ENCODE measurements at places on chromosomes 3 and 15. TPM values are rescaled to one million over a fixed set of nuclear protein-coding genes. Genes with fewer than 3 reads are reported as not detected.

Gene CCR4
- not detected for total RNA-seq

Gene PTPRG
- 21.1 TPM for total RNA-seq

Gene RNF13
- 63.6 TPM for total RNA-seq

Gene PRSS50
- not detected for total RNA-seq

Gene SH2D7
- total RNA-seq, result not detected

Gene SYNPR
- total RNA-seq, result not detected

Gene SLC24A5
- not detected for total RNA-seq

Gene MKRN3
- total RNA-seq, result 0.25 TPM

Gene TRAIP
- 1.0 TPM for total RNA-seq

Gene VEPH1
- total RNA-seq, result not detected

Gene OR5K2
- not detected for total RNA-seq

Gene ST8SIA2
- total RNA-seq, result not detected

Gene TMEM45A
- total RNA-seq, result 4.6 TPM

Gene DPPA4
- not detected for total RNA-seq

Gene LRRC49
- 4.4 TPM for total RNA-seq

Gene ZNF619
- 1.9 TPM for total RNA-seq

Gene GABRR3
- total RNA-seq, result not detected

Gene KCNH8
- total RNA-seq, result not detected

Gene MYO1E
- 39.6 TPM for total RNA-seq

All from gastrocnemius medialis (tissue), 4 donors.